ENCODE measurements at places on chromosomes 4 and X. TPM values are rescaled to one million over a fixed set of nuclear protein-coding genes. Genes with fewer than 3 reads are reported as not detected.

GRCh38 chrX:151239751-151240150 lies 63.4 kb downstream of the GPR50 start:
- no peak overlapping the region for H3K27ac ChIP-seq
- H3K4me1 ChIP-seq: no peaks in the 10 kb centered on the region
- H3K27me3 ChIP-seq: no peaks in the 10 kb centered on the region
- H3K4me3 ChIP-seq: no peak overlapping the region

DNA sequence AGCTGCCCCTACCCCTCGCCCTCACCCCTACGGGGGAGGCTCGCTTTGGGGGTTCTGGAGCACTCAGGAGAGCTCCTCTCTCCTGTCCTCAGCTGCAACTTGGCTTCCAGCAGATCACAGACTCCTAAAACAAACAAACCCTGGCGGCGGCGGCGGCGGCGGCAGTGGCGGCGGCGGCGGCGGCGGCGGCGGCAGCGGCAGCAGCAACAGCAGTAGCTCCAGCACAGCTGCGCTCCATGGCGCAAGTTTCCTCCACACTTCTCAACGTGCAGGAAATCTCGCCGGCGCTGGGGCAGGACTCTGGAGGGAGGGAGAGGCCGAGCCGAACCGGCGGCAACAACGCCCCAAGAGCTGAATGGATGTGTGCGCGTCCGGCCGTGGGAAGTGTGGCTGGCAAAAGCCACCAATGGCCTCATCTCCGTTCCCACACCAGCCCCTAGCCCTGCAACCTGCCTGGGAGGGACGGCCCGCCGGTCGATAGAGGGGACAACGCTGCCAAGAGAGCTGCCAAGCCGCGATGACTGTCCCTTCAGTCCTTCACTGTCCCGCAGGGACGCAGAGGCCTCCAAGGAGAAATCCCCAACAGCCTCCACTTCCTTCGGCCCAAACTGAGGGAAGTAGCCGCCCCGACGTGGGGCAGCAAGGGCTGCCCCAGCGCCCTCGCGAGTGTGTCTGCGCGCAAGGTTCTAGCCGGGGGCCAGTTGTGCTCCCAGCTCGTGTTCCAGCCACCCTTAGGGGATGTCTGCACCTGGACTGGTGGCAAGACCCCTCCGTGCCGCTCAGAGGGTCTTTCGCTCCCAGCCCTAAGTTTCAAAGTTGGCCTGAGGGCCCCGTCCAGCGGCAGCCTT lies 775 bp downstream of the SHROOM4 start:
- no peaks in the 10 kb centered on the region for H3K36me3 ChIP-seq
- peak overlapping the region; percentile 86 for H3K4me3 ChIP-seq
- H3K4me1 ChIP-seq: no peaks in the 10 kb centered on the region
- peaks cover 2% of the 10 kb centered on the region for H3K27me3 ChIP-seq
- peak; percentile 28 for DNase-seq

DNA sequence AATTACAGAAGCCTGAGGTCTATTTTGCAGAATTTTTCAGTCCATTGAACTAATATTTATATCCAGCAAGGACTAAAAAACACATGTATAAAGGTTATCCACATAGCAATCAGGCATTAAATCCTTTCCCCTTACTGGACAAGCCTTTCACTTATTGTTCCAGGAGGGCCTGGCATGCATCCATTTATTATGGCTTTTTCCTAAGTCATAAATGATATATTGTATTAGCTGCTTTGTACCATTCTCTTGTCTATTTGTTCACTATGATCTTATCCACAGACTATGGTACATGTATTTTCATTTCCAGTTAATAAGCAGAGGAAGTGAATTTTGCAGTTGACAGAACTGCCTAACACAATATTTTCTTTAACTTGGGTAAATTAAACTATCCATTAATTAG lies 105.4 kb upstream of the ANK2 start:
- H3K4me1 ChIP-seq: peaks cover 68% of the 10 kb centered on the region
- peaks cover 5% of the 10 kb centered on the region for H3K36me3 ChIP-seq
- DNase-seq: no peak
- H3K27me3 ChIP-seq: peaks cover 13% of the 10 kb centered on the region

GRCh38 chrX:31366041-31366440 lies 294.2 kb upstream of the FTHL17 start:
- no peak for DNase-seq
- no peaks in the 10 kb centered on the region for H3K4me1 ChIP-seq
- H3K27ac ChIP-seq: no peak overlapping the region
- no peak overlapping the region for H3K4me3 ChIP-seq
- no peaks in the 10 kb centered on the region for H3K36me3 ChIP-seq

Gene HSFX3
- total RNA-seq: not detected

DNA sequence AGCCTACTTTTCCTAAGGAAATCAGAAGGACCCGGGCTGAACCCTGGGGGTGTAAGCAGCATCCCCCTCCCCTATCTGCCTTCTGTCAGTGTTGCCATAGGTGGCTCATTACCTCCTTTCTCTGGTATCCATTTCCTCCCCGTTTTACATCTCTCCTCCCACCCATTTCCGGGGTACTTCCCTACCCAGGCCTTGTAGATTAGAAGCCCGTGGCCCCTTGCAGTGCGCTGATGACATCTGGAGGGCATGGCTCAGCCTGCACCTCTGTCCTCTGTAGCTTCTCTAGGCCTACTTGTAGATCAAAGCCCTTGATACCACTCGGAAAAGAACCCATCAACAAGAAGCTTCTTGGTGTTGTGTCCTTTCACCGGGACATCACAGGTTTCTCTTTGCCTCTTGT lies 71.8 kb downstream of the NBDY start:
- H3K36me3 ChIP-seq: no peaks in the 10 kb centered on the region
- H3K27ac ChIP-seq: no peak overlapping the region
- DNase-seq: no peak

- H3K36me3 ChIP-seq: no peaks in the 10 kb centered on the region
- no peak for DNase-seq
- H3K4me3 ChIP-seq: no peak overlapping the region
- no peak overlapping the region for H3K27ac ChIP-seq
These were observed 176.7 kb downstream of the LDB2 start for GRCh38 chr4:16721613-16722291.

DNA sequence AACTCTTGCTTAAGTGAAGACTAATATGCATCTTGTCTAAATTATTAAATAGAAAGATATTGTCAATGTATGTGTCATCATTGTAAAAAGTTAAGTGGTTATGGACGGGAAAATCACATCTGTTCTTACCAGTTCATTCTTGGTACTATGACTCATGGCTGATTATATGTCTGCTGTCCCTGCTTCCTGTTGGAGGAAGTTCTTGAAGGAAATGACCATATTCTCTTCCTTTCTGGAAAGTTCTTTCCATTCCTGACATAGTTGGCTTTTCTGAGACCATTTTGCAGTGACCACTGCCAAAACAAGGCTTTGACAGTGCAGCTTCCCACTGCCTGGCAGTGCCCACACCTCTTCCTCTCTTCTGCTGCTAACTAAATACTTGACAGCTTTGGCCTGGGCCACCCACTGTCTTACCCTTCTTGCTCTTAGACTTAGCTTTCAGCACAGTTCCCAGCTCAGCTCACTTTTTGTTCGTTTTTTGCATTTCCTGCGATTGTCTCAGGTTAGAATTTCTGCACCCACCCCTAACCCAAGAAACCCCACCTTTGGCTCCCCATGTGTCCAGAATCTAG lies 13.2 kb upstream of the CLDN24 start:
- no peak overlapping the region for H3K4me3 ChIP-seq
- H3K4me1 ChIP-seq: no peaks in the 10 kb centered on the region
- H3K27ac ChIP-seq: no peak overlapping the region
- DNase-seq: no peak

DNA sequence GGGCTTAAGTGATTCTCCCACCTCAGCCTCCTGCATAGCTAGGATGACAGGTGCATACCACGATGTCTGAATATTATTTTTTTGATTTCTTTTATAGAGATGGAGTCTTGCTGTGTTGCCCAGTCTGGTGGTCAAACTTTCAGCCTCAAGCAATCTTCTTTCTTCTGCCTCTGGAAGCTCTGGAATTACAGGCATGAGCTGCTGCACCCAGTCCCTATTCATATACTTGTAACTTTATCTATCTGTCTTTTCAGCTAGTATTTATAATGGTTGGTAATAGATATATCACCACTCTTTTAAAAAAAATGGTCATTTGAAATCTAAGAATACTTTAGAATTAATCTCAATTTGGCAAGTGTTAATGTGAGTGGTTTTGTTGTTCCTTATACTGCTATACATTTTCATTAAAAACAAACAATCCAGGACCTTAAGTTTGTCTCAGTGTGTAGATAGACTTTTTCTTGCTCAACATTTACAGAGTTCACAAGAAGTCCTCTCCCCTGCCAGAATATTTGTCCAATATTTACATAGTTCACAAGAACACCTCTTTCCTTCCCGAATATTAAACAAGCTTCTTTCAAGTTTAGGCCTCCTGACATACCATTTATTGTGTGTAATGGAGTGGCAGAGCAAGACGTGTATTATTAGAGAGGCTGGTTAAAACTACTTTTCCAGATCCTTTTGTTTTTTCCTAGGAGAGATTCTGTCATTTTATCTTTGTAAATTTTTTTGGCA lies 1197.4 kb upstream of the ADGRL3 start:
- DNase-seq: no peak
- H3K27me3 ChIP-seq: no peaks in the 10 kb centered on the region
- no peaks in the 10 kb centered on the region for H3K4me1 ChIP-seq

Gene ARX
- 0.98 TPM for total RNA-seq

Gene MOSPD2
- 11.8 TPM for total RNA-seq

Gene NAP1L5
- 20.9 TPM for total RNA-seq

GRCh38 chrX:150696331-150696730 lies 3.1 kb downstream of the MTMR1 start:
- no peak overlapping the region for H3K4me3 ChIP-seq
- no peak for DNase-seq
- no peaks in the 10 kb centered on the region for H3K36me3 ChIP-seq
- peaks cover 16% of the 10 kb centered on the region for H3K4me1 ChIP-seq
- H3K27ac ChIP-seq: no peak overlapping the region
- peaks cover 4% of the 10 kb centered on the region for H3K27me3 ChIP-seq

- no peaks in the 10 kb centered on the region for H3K27me3 ChIP-seq
- no peaks in the 10 kb centered on the region for H3K36me3 ChIP-seq
- H3K4me3 ChIP-seq: no peak overlapping the region
- peak; percentile 79 for DNase-seq
These were observed 53.1 kb downstream of the STX18 start for GRCh38 chr4:4488405-4489404.

DNA sequence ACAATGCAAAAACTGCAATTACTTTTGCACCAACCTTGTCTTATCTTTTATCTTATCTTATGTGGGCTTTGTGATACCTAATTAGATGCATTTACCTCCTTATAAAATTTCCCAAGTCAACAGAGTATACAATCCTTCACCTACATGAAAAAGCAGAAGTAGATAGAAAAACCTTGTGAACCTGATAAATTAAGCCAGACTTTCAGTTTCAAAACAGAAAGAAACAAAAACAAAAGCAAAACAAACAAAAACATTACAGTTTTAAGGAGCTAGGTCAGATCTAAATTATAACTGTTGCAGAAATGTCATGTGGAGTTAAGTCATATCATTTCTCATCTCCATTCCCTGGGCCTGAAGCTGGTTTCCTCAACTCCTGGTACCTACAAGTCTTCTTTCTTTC lies 24.9 kb upstream of the CXXC4 start:
- no peaks in the 10 kb centered on the region for H3K36me3 ChIP-seq
- H3K27me3 ChIP-seq: no peaks in the 10 kb centered on the region
- no peak overlapping the region for H3K4me3 ChIP-seq
- no peaks in the 10 kb centered on the region for H3K4me1 ChIP-seq
- no peak for DNase-seq
